ENCODE measurements at places on chromosomes 1 and 21.

DNA sequence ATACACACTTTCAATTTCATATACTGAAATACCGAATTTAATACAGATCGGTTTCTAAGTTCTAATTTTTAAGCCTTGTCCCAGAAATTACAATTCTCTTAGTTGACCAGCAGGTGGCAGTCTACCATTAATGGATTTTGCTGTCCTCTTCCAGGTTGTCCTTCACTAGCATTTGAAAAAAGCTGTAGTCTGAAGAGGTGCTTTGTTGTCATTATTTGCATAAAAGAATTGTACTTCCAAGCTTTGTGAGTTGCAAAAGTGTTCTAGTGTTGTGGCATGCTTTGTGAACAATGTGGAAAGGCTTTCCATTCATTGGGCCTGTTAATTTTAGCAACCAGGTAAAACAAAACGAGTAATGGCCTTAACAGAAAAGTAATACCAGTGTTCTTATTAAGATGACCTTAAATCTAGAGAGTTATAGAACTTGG lies 193.6 kb downstream of the RPS6KC1 start:
- peak; percentile 21 for DNase-seq

DNA sequence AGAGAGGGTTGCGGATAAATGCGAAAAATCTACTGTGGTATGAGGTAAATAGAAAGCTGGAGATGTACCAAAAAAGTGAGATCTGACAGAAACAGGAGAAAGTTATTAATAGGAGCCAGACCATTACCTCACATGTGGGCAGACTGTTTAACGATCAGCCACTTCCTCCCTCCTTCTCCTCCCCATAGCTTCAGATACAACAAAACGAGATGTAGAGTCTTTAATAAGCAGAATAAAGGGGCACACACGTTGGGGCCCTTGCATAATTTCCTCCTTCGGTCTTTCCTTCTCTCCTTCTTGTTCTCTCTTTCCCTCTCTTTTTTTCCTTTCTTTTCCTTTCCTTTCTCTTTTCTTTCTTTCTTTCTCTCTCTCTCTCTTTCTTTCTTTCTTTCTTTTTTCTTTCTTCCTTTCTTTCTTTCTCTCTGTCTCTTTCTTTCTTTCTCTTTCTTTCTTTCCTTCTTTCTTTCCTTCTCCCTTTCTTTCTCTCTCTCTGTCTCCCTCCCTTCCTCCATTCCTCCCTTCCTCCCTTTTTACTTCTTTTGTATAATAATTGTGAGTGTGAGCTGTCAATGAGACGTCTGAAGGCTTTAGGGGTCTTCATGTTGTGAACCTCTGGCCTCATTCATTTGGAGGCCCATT lies 242.1 kb downstream of the GRIK1 start:
- no peak for DNase-seq

DNA sequence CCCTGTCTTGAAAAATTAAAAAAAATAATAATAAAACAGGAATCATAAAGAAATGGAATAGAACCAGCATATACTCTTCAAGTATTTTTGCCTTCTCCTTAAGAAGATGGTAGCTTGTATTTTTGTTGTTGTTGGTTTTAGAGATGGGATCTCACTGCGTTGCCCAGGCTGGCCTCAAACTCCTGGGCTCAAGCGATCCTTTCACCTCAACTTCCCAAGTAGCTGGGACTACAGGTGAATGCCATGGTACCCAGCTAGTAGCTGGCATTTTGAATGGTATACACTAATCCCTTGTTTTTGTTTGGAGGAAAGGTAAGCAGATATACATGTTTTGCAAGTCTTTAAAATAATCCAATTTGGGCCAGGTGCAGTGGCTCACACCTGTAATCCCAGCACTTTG lies 34.7 kb upstream of the ERO1B start:
- DNase-seq, result no peak

DNA sequence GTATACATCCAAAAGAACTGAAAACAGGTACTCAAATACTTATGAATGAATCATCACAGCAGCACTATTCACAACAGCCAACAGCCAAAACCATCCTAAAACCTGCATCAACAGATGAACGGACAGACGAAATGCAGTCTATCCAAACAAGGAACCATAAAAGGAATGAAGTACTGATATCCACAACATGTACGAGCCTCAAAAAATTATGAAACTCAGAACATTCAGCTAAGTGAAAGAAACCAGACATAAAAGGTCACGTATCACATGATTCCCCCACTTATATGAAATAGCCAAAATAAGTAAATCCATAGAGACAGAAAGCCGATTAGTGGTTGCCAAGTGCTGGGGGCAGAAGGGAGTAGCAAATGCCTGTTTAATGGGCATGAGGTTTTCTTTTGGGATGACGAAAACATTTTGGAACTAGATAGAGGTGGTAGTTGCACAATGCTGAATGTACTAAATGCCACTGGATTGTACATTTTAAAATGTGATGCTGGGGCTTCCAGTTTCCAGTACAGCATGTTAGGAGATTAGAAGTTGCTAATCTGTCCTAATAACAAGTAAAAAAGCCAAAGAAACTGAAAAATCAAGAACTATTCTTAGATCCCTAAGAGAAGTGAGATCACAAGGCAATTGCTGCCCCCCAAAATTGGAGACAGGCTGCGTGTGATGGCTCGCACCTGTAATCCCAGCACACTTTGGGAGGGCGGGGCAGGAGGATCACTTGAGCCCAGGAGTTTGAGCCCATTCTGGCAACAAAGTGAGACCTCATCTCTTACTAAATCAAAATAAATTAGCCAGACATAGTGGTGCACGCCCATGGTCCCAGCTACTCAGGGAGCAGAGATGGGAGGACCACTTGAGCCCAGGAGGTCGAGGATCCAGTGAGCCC lies 25.3 kb downstream of the CLSTN1 start:
- no peak for DNase-seq

DNA sequence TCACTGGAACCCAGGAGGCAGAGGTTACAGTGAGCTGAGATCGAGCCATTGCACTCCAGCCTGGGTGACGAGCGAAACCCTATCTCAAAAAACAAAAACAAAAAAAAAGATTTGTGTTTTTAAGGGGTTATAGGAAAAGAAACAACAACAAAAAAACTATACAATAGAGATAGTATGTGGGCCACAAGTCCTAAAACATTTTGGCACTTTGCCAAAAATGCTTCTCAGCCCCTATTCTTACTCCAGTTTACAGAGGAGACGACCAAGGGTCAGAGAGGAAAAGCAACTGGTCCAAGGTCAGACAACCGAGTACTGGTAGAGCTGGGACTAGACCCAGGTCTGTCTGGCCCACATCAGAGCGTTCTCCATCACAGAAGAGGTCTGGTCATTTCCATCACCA lies 3.0 kb downstream of the FBXO44 start:
- no peak for DNase-seq
